ENCODE measurements at places on chromosomes 6 and 20. TPM values are rescaled to one million over a fixed set of nuclear protein-coding genes. Genes with fewer than 3 reads are reported as not detected.
A peak's percentile ranks its signal among the peaks of the same experiment; 100 is the strongest.

The NHLRC1 gene
- total RNA-seq: 0.58 TPM

The PI3 gene
- total RNA-seq: not detected

The PM20D2 gene
- total RNA-seq: 4.9 TPM

The MATN4 gene
- not detected for total RNA-seq

The RAB23 gene
- 1.3 TPM for total RNA-seq

The TRIM10 gene
- total RNA-seq: not detected

The E2F1 gene
- 4.7 TPM for total RNA-seq

DNA sequence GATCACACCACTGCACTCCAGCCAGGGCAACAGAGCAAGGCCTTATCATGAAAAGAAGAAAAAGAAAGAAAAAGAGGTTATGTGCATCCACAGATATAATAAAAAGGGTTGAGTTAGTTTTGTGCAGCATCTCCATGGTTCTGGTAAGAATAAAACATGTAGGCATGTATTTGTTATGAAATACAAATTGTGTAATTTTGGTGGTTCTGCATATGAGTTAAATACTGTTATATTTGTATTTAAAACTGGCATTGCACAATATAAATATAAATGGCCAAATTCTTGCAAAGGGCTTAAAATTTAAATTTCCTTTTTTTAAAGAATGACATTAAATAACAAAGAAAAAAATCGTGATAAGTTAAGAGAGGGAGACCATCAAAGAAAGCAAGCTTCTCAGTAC lies 159.1 kb upstream of the PREP start:
- H3K4me1 ChIP-seq: no peaks in the 10 kb centered on the region
- H3K27ac ChIP-seq: no peak overlapping the region
- H3K36me3 ChIP-seq: no peaks in the 10 kb centered on the region
- H3K27me3 ChIP-seq: no peaks in the 10 kb centered on the region

GRCh38 chr6:14732844-14733757 lies 512.8 kb upstream of the JARID2 start:
- no peak overlapping the region for H3K27ac ChIP-seq
- H3K36me3 ChIP-seq: no peaks in the 10 kb centered on the region
- peaks cover 55% of the 10 kb centered on the region for H3K4me1 ChIP-seq
- no peak overlapping the region for H3K4me3 ChIP-seq
- H3K27me3 ChIP-seq: no peaks in the 10 kb centered on the region

DNA sequence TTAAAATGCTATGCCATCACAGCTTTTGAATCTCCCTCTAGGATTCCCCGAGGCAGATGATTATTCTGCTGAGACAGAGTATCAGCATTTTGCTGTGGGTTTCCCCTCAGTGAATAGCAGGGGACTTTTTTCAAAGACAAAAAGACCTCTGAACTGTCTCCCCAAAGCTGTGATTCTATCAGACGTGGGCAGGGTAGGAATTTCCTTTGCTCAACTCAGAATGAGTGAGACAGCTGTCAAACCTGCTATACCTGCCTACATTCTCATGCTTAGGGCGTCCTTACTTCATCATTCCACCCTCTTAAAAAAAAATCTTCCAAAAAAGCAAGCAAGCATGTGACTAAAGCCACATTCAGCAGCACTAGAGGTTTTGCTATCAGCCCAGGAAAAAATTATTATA lies 147.6 kb upstream of the FAM83B start:
- H3K4me1 ChIP-seq: no peaks in the 10 kb centered on the region
- no peak overlapping the region for H3K27ac ChIP-seq
- no peak for DNase-seq

GRCh38 chr6:74280130-74280692 lies 584.2 kb downstream of the CD109 start:
- H3K27ac ChIP-seq: no peak overlapping the region
- no peaks in the 10 kb centered on the region for H3K27me3 ChIP-seq
- no peak overlapping the region for H3K4me3 ChIP-seq
- H3K4me1 ChIP-seq: no peaks in the 10 kb centered on the region

DNA sequence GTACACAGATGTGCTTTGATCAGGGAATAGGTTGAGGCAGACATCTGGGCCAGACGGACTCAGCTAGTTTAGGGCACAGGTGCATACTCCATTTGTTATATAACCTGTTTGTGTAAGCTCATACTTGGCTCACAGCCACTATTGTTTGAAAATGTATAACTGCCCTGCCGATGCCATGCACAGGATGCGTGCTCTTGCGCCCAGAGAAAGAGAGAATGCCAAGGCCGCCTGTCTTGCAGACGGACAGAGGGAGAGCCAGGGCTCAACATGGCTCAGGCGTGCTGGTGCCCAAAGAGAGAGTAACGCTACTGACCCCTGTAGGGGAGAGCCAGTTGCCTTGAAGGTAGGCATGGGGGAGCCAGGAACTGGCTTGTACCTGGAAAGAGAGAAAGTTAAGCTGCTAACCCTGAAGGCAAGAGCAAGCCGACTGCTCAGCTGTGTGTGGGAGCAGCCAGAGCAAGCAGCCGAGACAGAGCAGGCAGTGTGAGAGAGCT lies 57.7 kb downstream of the FAM229B start:
- H3K36me3 ChIP-seq: no peaks in the 10 kb centered on the region
- no peak overlapping the region for H3K4me3 ChIP-seq
- H3K27ac ChIP-seq: no peak overlapping the region
- no peaks in the 10 kb centered on the region for H3K4me1 ChIP-seq
- DNase-seq: no peak

GRCh38 chr20:11992426-11992825 lies 74.7 kb downstream of the BTBD3 start:
- no peak overlapping the region for H3K4me3 ChIP-seq
- no peak overlapping the region for H3K27ac ChIP-seq
- H3K36me3 ChIP-seq: no peaks in the 10 kb centered on the region
- no peaks in the 10 kb centered on the region for H3K4me1 ChIP-seq
- DNase-seq: no peak

- no peak overlapping the region for H3K4me3 ChIP-seq
- H3K27me3 ChIP-seq: peaks cover 2% of the 10 kb centered on the region
- peaks cover 9% of the 10 kb centered on the region for H3K4me1 ChIP-seq
- H3K27ac ChIP-seq: no peak overlapping the region
- H3K36me3 ChIP-seq: no peaks in the 10 kb centered on the region
Observed at GRCh38 chr6:170211404-170212025, 79.4 kb downstream of the DLL1 start.

GRCh38 chr6:4591218-4591617 lies 185.0 kb upstream of the CDYL start:
- no peak overlapping the region for H3K4me3 ChIP-seq
- no peaks in the 10 kb centered on the region for H3K4me1 ChIP-seq
- DNase-seq: no peak

DNA sequence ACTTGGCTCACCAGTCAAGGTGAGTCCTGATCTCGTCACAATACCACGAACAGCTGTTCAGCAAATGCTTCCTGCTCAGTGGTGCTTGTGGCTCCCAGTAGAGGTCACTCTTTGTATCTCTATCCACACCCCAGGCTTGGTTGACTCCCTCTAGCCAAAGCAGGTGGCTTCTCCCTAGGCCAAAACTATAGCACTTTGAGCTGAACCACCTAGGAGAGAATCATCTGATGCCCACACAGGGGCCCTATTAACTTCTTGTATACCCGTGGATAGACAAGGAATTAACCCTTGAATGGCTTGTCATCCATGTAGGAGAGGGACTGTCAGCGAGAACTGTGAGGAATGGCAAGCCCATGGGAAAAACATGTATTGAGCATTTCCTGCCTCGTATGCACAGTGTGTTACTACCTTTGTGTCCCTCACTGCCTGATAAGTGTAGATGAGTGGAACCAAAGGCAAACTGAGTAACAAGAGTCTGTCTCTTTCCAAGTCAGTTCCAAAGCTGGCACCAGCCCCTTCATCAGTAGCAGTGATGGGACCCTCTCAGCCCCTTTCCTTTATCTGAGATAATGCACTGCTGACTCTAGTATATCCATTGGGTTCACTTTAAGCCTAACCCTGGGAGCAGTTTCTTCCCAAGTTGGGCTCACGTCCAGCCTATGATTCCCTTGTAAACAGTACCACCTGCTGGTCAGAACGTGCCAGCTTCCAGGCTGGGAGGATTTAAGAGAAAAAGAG lies 42.5 kb downstream of the EIF2S2 start:
- no peak overlapping the region for H3K4me3 ChIP-seq
- no peaks in the 10 kb centered on the region for H3K27me3 ChIP-seq
- DNase-seq: peak; percentile 79
- H3K4me1 ChIP-seq: peaks cover 9% of the 10 kb centered on the region
- H3K27ac ChIP-seq: no peak overlapping the region

- no peak overlapping the region for H3K4me3 ChIP-seq
- H3K4me1 ChIP-seq: peaks cover 15% of the 10 kb centered on the region
- H3K27me3 ChIP-seq: no peaks in the 10 kb centered on the region
- H3K36me3 ChIP-seq: no peaks in the 10 kb centered on the region
Observed at GRCh38 chr20:61162451-61162850, 89.6 kb upstream of the CDH4 start.

DNA sequence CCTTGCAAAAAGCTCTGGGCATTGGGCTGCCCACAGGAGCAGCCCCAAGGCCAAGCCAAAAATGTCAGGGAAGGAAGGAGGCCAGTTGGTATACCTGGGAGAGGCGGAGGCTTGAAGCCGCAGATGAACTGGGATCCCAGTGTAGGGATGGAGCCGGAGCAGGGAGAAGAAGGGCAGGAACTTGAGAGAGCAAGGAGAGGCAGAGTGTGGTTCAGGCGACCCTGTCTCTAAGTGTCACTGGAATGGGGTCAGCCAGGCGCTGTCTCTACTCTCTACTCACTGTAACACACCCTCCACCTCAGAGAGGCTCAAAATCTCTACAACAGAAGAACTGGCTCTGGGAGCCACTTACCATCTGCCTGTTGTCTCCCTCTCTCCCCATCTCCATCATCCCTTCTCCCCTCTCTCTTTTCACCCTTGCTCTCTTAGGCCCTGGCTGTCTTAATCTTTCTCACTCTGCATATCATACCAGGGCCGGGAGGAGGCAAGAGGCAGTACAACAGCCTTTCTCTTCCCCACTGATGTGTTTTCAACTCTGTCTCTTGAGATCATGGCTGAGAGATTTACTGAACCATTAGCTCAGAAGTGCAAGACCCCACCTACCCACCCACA lies 93.3 kb downstream of the CRYBG1 start:
- no peak overlapping the region for H3K27ac ChIP-seq
- no peak overlapping the region for H3K4me3 ChIP-seq
- DNase-seq: no peak
- H3K36me3 ChIP-seq: no peaks in the 10 kb centered on the region

- DNase-seq: no peak
- H3K27me3 ChIP-seq: no peaks in the 10 kb centered on the region
- H3K36me3 ChIP-seq: no peaks in the 10 kb centered on the region
- H3K27ac ChIP-seq: no peak overlapping the region
- H3K4me3 ChIP-seq: no peak overlapping the region
Observed at GRCh38 chr20:62059401-62059800, 6.3 kb downstream of the TAF4 start.

DNA sequence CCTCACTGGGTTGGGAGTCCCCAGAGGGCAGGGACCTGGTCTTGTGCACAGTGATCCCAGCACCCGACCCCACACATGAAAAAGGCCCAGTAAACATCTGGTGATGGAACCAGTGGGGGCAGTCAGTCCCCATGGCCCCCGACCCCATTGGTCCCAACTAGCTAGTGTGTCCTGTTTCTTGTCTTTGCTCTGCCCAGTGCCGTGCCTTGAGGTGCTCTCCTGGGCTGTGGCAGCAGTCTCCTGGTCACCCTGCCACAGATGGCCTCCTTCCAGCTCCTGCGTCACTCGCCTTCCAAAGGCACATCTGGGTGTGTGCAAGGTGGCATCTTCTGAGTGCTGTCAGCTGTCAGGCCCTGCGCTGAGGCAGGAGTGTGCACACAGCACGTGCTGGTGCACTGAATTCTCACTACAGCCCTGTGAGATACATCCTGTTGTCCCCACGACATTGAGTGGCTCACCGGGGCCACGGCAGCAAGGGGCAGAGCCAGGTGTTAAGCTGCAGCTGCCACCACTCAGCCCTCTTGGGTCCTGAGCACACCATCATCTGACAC lies 3.9 kb downstream of the NPEPL1 start:
- H3K27ac ChIP-seq: no peak overlapping the region
- H3K4me3 ChIP-seq: no peak overlapping the region

GRCh38 chr6:14265049-14266021 lies 147.8 kb downstream of the CD83 start:
- no peak for DNase-seq
- H3K4me3 ChIP-seq: no peak overlapping the region
- peaks cover 7% of the 10 kb centered on the region for H3K4me1 ChIP-seq
- no peaks in the 10 kb centered on the region for H3K27me3 ChIP-seq
- H3K36me3 ChIP-seq: no peaks in the 10 kb centered on the region
